Fibroblast of skin of left quadriceps (primary cell): ENCODE measurements at places on chromosomes 7 and 10.

- no peak for DNase-seq
Measured at GRCh38 chr7:7476381-7476780, 59.3 kb downstream of the COL28A1 start.

DNA sequence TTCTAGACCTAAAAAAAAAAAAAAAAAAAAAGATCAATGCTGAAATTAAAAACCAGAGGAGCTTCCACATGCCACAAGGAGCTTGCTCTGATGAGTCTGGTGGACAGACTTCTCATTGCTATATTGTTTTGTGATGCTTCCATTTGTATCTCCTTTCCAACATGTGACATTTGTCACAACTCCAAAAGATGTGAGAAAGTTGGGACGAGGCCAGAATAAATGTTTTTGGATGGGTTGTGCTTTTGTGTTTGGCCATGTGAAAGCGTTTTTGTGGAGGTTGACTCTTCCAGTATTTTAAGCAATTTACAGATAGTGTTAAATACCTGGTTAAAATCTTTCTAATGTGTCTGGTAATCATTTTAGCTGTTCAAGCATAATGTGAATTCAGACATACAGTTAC lies 280.1 kb downstream of the SKAP2 start:
- no peak for DNase-seq

DNA sequence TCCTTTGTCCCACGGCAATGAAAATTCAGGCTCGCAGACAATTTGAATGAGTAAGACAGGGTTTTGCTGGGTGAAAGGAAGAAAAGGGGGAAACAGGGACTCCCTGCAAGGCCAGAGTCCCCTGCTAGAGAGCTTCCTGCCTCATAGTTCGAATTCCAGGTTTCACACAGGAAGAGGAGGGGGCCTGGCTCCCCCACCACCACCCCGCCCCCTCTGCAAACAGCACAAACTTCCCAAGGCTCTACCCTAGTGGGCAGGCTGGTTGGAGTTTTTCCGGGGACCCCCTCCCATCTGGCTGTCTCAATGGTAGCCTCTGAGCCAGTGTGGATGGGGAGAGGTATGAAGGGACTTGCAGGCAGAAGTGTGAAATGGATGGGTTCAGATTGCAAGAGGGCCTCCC lies 57.4 kb upstream of the NEBL start:
- no peak for DNase-seq

DNA sequence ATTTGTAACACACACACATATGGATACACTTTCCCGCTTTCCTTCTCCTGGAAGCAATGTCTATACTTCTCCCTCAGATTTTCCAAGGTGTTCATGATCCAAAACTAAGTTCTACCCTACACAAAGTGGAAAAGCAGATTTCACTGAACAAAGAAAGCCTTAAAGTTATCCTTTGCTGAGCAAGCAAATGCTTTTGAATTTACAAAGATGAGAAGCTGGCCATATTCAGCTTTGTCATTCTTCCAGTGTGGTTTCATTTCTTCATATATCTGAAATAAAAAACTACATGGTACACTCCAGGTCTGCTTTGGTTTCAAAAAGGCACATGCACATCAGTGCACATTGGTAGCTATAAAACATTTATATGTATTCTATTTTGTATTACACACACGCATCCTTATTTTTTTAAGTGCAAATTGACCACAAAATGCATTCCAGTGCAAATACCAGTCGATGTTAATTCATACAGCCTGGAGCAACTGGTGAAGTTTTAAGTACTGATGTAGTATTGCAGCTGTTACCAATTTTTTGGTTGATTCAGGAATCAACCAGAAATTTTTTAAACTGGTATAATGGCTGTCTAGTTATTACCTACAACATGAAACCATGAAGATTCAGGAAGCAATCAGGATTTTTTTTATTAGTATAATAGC lies 65.5 kb upstream of the SRPK2 start:
- peak; percentile 89 for DNase-seq

GRCh38 chr10:86647773-86648703 lies 6.3 kb upstream of the OPN4 start:
- DNase-seq: no peak

- DNase-seq: no peak
Measured at GRCh38 chr7:131517218-131517923, 39.1 kb downstream of the PODXL start.

DNA sequence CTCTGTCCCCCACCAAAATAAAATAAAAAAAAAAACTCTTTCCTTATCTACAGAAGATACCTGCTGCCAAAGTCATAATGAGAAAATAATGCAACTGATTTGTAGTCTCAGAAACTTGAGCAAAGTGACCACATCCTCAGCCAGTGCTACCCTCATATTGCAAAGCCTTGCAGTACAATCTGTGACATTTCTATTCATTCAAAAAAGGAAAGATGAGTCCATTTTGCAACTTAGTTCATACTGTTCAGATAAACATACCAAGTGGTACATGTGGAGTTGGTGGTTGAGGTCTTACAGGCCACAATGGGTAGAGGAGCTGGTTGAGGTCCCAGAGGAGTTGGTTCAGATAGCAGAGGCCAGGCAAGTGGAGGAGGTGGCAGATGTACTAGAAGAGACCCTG lies 6.5 kb upstream of the EIF5AL1 start:
- DNase-seq: no peak

- DNase-seq: no peak
Measured at GRCh38 chr10:11148142-11149028, 130.7 kb downstream of the CELF2 start.

DNA sequence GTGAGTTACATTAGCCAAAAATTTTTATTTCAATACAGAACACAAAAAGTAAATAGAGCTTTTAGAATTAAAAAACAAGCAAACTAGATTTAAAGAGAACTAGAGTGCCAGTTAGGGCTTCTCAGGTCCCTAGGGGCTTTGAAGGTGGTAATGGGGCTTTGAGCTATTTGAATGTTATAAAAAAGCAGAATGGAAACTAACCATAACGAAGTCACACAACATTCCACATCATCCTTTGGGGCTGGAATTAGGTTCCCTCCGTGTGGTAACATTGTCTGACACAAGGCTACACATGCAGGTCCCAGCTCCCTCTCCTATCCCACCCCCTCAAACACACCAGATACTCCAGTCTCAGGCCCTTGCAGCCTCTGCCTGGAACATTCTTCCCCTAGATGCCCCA lies 15.3 kb downstream of the JAZF1 start:
- DNase-seq: no peak

DNA sequence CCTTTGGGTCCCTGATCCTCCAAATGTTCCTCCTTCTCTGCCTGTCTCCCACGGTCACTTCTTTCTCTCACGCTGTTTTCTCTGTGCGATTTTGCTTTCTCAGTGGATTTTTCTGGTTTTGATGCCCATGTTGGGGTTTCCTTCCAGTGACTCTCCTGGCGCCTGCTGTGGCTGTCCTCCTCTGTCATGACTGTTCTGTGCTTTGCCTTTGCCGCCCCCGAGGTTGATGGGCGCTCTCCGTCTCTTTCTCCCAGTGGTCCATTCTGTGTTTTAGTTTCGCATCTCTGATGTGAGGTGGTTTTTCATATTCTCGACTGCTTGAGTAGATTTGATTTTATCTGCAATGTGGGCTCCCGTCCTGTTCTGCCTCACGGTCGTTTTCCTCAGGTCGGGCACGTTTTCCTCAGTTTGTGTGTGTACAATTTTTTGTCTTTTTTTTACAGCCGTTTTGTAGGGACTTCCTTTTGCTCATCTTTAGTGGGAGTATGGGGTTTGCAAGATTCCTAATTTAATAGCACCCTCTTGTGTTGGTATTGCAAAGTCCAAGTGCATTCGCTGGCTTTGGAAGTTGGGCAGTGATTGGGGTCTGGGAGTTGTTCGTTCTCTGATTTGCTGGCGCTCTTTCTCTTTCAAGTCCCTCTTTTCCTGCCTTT lies 100.0 kb downstream of the INPP5A start:
- peak; percentile 46 for DNase-seq

DNA sequence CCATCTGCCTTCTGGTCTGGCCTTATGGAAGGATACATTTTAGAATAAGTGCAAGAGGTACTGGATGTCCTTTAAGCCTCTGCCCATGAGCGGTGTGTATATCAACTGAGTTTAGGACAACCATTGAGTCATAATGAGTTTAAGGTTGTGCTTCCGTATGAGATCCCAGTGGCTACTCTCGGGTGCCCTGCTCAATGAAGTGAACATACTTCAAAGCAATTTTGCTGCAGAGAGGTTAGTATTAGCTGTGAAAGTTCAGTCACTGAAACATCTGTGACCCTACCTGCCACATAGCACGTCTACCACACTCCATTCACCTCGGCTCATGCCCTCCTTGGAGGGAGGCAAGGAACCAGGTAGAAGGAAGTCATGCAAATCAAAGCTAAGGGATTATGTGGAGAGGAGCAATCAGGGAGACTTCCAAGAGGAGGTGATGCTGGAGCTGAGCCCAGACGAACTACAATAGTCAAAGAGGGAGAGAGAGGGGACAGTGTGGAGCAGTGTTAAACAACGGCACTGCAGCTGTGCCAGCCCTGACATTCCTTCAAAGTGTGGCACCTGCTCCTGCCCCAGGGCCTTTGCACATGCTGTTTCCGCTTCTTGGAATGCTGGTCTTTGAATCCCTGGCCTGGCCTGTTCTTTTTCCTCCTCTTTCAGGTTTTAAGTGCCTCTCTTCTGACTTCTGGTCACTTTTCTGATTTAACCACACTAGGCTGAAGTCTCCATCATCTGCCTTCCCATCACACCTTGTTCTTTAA lies 25.4 kb downstream of the BTBD16 start:
- DNase-seq: no peak

GRCh38 chr10:26464632-26465280 lies 26.6 kb downstream of the APBB1IP start:
- no peak for DNase-seq

DNA sequence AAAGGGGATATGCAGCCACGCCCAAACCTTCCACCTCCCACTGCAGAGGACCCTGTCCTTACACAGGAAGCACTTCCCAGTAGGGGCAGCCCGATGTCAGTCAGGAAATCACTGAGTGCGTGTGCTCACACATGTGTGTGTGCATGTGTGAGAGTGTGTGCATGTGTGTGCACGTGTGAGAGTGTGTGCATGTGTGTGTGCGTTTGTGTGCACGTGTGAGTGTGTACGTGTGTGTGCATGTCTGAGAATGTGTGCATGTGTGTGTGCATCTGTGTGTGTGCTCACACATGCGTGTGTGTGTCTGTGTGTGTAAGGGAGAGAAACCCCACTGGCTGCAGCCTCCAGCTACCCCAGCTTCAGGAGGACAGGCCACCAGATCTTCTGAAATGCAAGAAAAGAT lies 229.3 kb downstream of the KCNMA1 start:
- DNase-seq: no peak

DNA sequence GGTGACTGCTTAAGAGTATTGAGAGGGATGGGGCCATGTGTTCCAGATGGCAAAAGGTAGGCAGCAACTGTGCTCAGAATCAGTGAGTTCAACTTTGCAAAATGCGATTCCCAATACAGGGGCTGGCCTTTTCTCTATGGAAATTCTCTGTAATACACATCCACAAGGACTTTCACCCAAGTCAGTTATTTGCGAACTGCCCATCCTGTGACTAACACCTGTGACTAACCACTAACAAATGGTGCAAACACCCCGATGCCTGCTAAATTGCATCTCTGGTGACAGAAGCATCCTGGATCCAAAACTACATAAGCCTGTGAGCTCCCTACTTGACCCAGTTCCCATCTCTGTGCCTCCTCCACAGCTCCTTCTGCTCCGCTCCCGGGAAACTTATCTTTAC lies 9.0 kb upstream of the CUZD1 start:
- no peak for DNase-seq

DNA sequence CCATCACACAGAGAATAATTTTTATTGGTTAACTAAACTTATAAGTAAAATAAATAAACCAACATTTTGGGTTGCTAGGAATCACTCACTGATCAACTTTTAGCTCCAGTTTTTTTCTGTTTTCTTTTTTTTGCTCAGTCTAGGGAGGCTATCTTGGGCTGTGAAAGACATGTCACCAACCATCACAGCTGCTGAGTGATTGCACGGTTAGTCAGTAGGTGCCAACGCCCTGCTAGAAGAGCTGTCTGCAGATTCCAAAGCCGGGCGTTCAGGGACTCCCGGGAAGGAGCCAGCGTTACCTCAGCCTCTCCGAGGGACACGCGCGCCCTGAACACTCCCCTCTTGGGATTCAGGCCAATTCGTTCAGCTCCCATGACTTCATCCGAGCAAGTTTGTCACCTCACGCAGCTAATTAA lies 604 bp upstream of the STAM start:
- DNase-seq: no peak

DNA sequence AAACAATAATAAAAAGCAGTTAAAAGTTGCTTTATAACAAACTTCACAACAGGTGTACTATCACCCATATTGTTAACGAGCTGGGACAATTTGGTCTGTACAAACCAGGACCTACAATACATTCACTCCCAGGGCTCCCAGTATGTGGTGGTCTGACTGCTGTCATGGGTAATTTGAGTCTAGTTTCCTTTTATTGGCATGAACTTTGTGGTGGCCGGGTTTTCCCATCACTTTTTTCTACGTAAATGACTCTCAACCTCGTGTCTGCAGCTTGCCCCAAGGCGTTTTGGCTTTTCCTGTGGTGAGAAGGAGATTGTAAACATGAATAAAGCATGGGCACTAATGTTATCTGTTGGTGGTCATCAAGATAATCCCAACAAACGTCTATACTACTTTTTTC lies 118.7 kb upstream of the CDK6 start:
- no peak for DNase-seq

- DNase-seq: no peak
Measured at GRCh38 chr7:104895522-104896236, 118.3 kb upstream of the KMT2E start.

GRCh38 chr7:28703037-28703765 lies 254.9 kb downstream of the TRIL start:
- DNase-seq: no peak

DNA sequence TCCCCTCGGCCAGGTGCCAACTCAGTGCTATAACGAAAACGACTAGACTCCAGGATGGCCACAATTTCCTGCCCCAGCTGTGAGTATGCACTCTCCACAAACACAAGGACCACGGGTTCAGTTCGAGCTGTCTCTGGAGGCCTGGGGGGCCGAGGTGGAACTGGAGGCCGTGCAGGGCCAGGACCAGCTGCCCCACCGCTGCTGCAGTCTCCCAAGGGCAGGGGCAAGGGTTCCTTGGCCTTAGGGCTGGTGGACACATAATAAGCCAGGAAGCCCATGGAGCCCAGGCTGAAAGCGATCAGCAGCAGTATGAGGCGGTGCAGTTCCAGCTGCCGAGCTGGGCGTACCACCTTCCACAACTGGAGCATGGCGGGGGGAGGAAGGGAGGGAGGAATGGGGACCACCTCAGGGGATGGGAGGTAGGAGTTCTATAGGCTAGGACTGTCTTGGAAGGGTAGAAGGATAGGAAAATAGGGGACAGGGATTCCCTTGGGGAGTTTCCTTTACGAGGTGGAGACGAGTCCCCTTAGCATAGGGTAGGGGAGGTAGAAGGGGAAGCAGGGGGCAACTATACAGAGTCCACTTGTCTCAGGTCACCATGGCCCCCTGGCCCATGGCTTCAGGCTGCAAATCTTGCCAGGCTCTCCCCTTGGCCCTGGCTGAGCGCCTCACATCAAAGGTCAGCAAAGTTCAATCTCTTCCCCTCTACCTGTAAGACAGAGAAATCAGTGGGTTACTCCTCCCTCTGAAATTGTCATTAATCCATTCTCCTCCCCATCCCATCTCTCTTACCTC lies 3.2 kb downstream of the NDST2 start:
- no peak for DNase-seq
